Stomach (tissue), 19 donors: ENCODE measurements at places on chromosomes 7 and 10.
A peak's percentile ranks its signal among the peaks of the same experiment; 100 is the strongest.

DNA sequence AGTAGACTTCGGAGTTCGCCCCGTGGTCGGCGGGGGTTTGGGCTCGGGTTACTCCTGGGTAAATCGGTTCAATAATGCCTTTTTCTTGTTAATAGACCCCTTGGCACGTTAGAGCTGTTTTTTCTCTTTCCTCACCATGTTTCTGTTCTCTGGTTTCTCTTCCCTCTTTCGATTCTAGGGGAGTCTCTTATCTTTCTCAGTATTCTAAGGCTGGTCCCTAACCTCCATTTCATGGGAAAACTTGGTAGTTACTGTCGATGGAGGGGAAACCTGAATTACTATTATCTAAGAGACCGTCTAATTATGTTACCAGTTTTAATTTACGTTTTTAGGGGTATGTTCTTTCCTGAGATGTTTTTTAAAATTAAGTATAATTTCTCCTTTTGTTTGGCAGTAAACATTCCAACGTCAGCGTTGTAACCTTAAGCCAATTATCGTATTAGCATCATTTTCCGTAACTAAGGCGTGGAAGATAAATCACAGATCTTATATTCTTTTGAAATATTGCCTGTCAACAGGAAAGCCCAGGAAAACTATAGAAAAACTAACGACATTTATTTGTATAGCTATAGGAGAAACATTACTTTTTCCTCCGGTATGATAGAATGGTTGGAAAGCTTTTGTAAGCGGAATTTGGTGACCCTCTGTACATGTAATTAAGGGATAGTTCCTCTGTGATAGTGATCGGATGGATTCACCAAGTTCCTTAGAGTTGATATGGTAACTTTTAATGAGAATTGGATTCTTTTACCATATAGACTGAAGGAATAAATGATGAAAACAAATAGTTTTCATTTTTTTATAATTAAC, 847 bp downstream of the BTAF1 start:
- peak; percentile 36 for DNase-seq

- DNase-seq, result no peak
These were observed 85.8 kb downstream of the CTNNA3 start for GRCh38 chr10:67609996-67610793.

- DNase-seq, result no peak
These were observed 264.2 kb downstream of the HPSE2 start for GRCh38 chr10:98971464-98971863.

DNA sequence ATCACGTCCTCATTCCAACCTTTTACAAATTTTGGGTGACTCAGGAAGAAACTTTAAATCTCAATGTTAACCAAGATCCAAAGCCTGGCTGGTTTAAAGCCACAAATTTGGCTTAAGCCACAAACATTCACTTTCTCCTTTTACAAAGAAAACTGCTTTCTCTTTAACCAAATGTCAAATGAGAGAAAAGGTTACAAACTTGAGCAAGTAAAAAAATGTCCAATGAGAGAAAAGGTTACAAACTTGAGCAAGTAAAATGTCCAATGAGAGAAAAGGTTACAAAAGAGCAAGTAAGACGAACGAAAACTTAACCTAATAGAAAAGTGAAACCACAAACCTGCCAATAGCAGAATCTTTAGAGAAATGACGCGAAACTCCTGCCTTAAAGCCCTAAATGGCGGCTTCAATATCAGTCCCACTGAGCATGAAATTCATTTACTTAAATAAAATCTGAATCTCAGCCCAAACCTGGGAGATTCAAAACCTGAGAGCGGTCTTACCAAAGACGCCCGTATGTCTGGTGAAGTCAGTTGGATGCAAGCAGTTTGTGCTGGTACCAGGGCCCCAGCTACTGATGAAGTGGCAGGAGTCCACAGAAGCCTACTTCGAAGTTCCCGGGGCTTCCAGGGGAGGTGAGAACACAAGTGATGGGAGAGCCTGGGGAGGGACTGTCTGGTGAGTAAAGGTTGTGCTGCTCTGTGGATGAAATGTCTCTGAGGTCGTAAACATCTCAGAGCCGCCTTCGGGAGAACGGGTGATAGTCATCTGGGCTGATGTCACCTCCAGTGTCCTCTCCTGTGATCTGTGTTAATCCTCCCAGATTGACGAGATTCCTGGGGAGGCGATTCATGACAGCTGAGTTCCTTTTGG, 74.6 kb downstream of the PAXIP1 start:
- peak; percentile 95 for DNase-seq

DNA sequence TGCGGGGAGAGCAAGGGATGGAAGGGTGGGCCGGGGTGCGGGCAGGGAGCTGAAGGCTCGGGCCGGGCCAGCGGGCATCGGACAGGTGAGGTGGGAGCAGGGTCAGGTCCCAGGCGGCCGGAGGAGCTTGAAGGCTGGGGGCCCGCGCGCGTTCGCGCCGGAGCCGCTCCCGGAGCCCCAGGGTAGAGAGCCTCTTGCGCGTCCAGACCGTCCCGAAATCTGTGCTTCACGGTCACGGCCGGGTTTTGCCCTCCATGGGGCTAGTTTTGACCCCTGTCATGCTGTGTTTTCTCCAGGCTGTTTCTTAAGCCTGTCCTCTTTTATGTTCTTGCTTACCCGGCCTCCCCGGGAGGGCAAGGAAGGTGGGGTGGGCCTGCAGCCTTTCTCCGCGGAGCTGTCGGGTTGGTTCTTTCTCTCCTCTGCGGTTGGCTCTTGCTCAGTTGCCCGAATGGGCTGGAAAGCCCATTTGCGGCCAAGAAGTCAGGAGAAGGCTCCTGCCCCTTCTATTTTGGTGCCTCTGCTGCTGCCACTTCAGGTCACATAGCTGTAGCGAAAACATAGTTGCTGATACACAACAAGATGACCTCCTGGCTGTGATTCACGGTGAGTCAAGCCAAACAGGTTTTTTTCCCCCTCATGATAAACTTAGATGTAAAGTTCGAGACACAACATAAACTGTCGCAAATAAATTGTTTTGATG, 650 bp downstream of the UBE2D1 start:
- DNase-seq, result peak; percentile 49

DNA sequence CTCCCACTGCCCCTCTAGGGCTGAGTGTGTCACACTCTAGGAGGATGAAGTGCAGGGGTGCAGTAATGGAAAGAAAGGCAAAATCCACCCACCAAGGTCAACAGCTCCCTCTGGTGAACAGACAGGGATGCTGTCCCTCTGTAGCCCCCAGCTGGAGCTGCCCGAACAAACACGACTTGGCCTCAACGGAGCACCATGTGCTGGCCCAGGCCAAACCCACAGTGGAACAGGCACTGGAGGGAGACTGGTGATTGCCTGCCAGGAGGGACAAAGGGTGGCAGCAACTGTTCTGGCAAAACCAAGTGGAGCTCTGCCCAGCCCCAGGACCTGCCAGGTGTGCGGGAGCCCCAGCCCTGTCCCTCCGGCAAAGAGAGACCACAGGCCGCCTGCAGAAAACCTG, 20.7 kb downstream of the PDIA4 start:
- DNase-seq, result no peak

- DNase-seq, result no peak
These were observed 30.6 kb upstream of the RHOBTB1 start for GRCh38 chr10:60974463-60975149.
